ENCODE measurements at places on chromosomes 1 and 21. TPM values are rescaled to one million over a fixed set of nuclear protein-coding genes. Genes with fewer than 3 reads are reported as not detected.

RFX5 gene
- polyA plus RNA-seq, result 45.3 TPM

KLF18 gene
- polyA plus RNA-seq, result not detected

DNA sequence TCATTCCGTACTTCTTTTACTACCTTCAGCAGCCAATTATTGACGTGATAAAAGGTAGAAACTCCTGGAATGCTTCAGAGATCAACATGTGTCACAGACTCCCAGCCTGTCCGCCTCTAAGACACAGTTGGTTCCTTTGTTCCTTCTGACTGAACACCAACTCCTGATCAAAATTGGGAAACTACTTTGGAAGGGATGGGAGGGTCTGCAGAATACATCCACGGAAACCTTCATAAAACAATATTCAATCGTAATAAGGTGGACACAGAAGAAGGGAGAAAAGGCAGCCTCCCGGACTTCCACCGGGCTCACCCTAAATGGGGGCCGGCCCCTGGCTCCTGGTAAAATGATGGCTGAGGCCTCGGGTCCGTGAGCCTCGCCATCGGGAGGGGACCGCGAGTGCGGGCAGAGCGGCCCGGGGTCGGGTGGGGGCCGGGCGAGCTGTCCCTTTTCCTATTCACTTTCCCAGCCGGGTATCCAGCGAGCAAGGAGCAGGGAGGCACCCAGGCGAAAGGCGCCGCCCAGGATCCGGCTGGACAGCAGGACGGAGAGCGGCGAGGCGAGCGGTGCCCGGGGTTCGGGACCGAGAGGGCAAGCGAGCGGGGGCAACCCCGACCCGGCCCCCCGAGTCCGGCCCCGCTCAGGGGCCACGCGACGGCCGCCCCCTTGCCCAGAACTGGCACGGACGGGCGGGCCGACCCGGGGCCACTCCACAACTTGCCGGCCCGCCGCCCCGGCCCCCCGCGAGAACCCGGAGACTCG, 805 bp downstream of the NRIP1 start:
- DNase-seq, result no peak

DNA sequence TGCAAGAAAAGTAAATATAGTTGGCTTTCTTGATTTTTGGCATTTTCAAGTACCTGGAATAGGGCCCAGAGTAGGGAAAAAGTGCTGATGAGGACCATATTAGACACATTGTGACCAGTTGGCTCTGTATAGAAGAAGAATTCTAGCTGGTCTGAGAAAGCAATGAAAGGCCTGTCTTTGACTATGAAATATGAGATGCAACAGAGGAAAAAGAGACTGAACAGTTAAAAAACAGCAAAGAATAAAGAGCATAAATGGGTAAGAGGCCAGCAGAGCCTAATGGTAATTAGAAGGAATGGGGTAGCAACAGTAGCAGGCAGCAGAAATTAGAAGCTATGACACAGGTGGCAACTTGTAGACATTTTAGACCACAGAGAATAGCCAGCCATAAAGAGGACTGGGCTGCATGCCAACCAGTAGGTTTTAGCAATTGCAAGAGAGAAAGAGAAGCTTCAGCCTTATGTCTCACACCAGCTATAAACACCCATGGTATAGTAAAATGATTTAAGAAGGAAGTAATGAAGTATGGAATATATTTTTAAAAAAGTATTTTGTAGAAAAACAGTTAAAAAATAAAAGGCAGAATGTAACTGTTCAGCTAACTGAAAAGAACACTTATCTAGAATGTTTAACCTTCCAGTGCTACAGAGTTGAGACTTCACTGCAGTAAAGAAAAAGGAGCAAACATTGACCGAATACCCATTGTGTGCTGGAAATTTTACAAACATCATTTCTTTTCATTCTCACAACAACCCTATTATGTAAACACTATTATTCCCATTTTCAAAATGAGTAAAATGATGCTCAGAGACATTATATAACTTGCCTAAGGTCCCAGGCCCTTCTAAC, 114.1 kb downstream of the LHX4 start:
- no peak for DNase-seq

DNA sequence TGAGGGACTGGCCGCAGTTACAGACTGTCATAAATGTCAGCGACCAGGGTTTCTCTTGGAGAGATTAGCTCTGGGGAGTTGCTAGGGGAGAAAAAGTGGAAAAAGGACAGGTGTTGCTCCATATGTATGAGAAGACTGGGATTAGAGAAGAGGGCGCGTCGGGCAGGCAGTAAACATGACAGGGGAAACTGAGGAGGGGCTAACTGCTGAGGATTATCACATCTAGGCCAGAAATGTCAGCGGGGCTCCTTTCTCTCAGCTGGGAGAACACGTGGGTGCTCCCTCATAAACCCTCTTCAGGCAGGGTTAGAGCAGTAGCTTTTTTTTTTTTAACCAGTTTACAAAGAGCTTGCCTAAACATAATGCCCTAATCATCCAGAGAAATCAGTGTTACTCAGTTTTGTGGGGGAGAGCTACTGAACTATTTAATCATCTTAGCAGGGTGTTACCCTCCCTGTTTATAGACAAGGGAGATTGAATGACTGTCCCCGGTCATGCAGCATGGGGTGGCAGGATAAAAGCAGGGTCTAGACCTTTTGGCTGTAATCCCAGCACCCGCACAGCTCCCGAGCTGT, 35.2 kb downstream of the ELAPOR1 start:
- DNase-seq, result no peak

GRCh38 chr1:6653436-6654290, 29.0 kb downstream of the THAP3 start:
- DNase-seq, result peak; percentile 68

DNA sequence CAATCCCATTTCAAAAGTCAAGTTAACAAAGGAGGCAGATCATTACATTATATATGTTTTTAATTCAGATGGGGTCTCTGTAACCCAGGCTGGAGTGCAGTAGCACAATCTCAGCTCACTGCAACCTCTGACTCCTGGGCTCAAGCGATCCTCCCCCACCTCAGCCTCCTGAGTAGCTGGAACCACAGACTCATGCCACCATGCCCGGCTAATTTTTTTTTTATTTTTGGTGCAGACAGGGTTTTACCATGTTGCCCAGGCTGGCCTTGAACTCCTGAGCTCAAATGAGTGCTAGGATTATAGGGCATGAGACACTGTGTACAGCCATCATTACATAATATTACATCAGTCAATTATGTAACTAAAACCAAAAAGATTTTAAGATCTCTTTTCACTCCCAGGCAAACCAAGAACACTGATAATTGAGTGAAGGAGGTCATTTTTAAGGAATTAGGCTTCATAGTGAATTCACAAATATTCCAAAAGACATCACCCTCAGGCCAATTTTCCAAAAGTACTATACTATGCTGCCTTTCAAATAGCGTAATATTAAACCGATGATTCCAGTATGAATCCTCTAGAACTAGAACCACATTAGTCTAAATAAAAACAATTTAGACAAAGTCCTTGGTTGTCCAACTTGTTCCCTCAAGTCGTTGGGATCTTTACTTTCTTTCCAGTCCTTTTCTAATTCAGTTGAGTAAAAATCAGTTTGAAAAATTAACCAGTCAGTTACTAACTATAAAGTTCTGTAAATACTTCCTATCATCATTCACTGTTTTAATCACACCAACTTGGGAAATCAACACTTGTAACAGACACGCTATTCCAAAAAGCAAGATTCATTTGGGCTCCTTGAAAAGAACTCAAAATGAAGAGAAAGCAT, 16.1 kb downstream of the TOMM20 start:
- DNase-seq, result no peak

Data from right renal pelvis (tissue), 4 donors.